A549 (cell line): ENCODE measurements at places on chromosomes 7 and 10. TPM values are rescaled to one million over a fixed set of nuclear protein-coding genes. Genes with fewer than 3 reads are reported as not detected.

DNA sequence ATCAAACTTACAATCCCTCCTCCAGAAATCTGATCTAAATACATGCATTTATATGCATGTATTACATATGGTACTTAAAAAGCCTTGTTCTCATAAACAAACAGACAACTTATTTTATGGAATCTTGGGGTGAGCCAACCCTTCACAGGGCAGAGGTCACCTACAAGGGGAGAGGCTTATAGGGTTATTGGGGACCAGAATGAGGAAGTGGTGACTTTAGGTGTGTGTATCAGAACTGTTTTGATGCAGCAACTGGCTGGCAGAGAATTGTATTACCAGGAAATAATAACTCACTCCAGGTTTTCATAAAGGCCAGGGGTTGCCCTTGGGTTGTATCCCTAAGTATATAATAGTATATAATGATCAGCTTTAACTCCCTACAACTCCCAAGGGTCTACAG lies 91.1 kb downstream of the SVIL start:
- DNase-seq: no peak

DNA sequence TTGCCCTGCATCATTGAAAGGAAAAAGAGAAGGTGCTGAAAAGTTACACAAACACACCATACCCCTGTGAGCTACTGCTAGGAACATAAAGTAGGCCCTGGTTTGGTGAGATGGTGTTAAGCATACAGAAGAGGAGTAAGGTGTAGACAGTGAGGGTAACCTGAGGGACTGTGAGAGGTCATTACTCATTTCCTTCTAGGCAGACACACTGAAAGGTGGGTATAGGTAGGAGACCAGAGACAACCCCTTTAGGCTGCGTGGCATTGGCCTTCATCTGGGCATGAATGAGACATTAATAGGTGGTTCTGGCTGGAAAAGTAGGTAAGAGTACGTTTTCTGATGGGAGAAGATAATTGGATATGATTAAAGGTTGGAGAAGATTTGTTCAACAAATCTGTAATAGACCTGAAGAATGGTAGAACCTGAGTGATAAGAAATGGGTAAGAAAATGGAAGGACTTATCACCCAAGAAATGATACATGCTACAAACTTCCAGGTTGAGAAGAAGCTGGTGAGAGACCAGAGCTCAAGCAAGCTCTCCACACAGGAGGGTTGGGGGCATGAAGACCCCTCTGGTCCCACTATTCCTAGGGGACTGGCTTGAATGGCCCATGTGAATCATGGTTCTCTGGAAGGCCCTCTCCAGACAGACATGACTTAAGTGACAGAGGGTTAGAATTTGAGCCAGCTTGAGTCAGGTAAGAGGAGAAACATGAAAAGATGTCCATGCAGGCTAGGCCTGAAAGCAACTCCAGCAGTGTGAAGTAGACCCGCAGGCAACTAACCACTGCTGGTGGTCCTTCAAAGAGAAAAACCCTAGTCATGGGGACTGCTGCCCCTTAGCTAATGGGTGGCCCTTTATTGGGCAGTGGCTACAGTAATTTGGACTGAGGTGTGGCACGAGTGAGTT lies 3.8 kb downstream of the COMTD1 start:
- DNase-seq: no peak

GRCh38 chr10:74929197-74929596 lies 102.8 kb downstream of the KAT6B start:
- DNase-seq: no peak

DNA sequence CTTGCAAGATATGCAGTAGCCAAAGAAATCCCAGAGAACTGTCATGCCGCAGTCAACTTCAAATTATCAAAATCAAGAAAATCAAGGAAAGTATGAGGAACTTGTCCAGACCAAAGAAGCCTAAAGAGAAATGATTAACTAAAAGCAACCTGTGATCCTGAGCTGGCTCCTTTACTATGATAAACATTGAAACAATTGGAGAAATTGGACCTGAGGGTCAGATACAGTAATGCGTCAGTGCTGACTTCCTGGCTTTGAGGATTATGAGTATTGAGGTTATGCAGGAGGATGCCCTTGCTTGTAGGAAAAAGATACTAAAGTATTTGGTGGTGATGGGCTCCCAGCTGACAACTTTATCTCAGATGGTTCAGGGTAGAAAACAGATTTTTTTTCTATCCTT lies 324.7 kb upstream of the AKR1E2 start:
- DNase-seq: no peak

The TMEM225B gene
- polyA plus RNA-seq: 0.59 to 0.70 TPM (median 0.59 TPM) in 3 replicates
